Prostate gland (tissue), 2 donors: ENCODE measurements at places on chromosomes 11 and 22.

GRCh38 chr11:119338318-119338890 lies 2.3 kb downstream of the C1QTNF5 start:
- DNase-seq: peak; percentile 50

DNA sequence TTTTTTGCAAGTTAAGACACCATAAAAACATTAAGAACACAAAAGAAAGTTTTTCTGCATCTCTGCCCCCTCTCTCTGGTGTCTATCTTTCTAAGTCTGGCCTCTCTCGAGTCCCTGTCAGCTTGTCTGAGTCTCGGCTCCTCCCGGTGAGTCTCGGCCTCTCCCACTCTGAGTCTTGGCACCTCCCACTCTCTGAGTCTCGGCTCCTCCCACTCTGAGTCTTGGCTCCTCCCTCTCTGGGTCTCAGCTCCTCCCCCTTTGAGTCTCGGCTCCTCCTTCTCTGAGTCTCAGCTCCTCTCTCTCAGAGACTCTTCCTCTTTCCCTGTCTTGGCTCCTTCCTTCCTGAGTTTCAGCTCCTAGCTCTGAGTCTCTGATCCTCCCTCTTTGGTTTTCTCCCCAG lies 72.5 kb upstream of the AMPD3 start:
- DNase-seq: no peak

GRCh38 chr11:64858467-64859263 lies 14.2 kb upstream of the CDC42BPG start:
- no peak for DNase-seq

- DNase-seq: peak; percentile 45
Measured at GRCh38 chr22:19766511-19767426, 6.2 kb downstream of the TBX1 start.

DNA sequence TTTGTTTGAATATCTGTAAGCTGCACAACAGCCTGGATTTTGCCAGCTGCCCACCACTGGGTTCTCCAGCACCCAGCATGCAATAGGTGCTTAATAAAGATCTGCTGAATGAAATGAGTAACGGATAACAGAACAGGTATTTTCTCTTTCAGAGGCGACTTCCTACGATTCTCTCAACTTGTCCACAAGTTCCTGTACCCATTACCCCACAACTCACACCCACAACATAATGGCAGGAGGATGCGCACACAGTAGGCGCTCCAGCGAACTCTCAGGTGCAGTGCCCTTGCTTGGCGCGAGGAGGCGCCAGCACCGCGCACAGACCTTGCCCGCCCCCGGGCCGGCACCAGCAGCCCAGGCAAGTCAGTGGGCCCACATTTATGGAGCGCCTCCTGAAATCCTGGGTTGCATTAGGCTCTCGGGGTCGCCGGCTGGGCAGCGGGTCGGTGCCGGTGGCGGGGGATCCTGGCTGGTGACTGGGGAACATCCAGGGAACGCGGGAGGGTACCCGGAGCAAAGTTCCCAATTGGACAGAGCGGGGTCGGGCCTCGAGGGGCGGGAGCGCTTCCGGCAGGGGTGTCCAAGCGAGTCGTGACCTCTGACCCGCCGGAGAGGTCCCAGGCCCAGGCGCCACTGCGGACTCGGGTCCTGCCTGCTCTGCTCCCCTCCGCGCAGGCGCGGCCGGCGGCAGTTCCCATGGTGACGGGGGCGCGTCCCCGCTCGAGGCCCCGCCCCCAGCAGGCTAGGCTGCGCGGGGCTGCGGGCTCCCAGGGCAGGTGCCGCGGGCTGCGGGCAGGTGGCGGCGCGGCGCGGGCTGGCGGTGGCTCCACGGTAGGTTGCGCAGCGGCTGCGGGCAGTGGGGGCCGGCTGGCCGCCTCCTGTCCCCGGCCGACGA lies at the start of gene KIAA1671:
Gene KIAA1671 (plus strand): TSS at position 775 of the 895 bp plus-strand sequence. CDS start 75,284 bp downstream, outside the sequence.
- peak; percentile 84 for DNase-seq

GRCh38 chr11:20289732-20290131 lies 73.8 kb upstream of the HTATIP2 start:
- DNase-seq: no peak

DNA sequence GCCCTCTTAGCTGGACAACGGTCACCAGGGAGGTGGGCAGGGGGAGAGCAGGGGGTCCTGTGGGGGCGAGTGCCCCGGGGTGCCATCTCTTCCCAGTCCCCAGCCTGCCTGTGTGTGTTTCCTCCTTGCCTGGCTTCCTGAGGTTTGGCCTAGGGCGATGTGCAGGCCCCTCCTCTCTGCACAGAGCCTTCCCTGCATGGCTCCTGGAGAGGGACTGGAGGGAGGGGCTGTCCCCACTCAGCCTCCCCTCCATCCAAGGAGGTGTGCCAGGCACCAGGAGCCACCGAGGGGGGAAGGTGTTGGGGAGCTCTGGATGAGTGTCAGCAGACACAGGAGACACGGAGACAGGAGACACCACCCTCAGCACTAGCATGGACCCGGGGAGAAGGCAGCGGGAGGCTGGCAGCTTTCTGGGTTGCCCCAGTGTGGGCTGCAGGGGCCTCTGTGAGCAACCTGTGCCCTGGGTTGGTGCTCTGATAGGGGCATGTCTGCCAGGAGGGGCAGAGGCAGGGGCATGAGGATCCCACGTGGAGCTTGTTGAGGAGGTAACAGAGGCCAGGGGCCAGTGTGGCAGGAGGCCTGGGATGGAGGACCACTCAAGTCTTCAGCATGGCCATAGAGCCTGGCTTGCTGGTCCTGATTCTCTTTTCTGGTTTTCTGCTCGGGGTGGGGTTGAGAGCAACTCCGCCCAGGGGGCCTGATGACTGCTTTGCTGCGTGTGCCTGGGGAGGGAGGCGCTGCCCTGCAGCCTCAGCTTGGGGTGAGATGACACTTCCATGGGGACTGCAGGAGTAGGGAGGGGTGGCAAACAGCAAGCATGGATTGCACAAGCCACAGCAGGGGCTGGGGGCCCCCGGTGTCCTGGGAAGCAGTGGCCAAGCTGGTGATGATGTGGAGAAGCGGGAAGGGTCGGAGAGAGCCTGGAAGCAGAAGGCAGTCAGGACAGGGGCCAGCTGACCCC lies 78.8 kb downstream of the ST3GAL4 start:
- no peak for DNase-seq

DNA sequence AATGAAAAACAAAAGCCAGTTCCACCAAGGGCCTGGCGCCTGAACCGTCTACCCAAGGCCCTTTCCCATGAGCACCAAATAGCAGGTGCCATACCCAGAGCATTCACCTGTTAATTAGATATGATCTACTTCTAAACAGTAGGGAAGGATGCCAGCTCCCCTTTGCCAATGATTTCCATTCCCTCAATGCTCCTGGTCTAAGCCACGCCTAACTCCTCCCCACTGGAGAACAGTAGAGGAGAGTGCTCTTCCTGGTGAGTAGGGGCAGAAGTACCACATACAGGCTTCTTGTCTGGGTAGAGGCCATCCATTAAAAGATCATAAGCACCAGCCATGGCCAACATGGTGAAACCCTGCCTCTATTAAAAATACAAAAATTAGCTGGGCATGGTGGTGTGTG lies 40.7 kb downstream of the PACSIN2 start:
- no peak for DNase-seq

- no peak for DNase-seq
Measured at GRCh38 chr11:12101318-12101717, 9.1 kb upstream of the MICAL2 start.

DNA sequence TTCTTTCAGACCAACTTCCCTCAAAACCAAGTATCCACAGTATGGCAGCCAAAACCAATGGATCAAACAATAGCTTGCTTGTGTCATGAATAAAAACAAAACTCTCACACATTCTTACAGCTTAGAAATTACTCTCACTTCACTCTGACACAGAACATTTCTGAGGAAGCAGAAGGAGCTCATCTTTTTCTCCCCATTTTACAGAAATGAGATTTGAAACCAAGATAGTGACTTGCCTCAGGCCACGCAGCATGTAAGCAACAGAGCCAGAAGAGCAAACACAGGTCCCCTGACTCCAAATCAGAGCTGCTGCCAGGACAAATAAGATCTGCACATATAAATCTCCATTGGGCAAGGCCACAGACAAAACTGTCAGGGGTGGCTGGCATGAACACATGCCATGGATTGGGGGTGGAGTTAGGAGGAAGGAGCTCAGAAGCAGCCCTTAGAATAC lies 64.8 kb downstream of the RAB30 start:
- peak; percentile 59 for DNase-seq

- DNase-seq: no peak
Measured at GRCh38 chr11:105648762-105649161, 38.9 kb downstream of the GRIA4 start.

GRCh38 chr22:32123657-32124056 lies 35.4 kb downstream of the C22orf42 start:
- DNase-seq: no peak

- peak; percentile 8 for DNase-seq
Measured at GRCh38 chr11:125211191-125211947, 46.8 kb downstream of the PKNOX2 start.

GRCh38 chr11:67616431-67617242 lies 9.9 kb downstream of the NDUFV1 start:
- DNase-seq: no peak

- peak; percentile 54 for DNase-seq
Measured at GRCh38 chr11:65366340-65366773, 11.8 kb downstream of the TIGD3 start.

- DNase-seq: no peak
Measured at GRCh38 chr22:44931766-44932165, 78.0 kb downstream of the PHF21B start.
